NCI-H2081 treated with DMSO at 0.1 percent for 48 hours (cell line): ENCODE measurements at places on chromosomes 11 and 22.

DNA sequence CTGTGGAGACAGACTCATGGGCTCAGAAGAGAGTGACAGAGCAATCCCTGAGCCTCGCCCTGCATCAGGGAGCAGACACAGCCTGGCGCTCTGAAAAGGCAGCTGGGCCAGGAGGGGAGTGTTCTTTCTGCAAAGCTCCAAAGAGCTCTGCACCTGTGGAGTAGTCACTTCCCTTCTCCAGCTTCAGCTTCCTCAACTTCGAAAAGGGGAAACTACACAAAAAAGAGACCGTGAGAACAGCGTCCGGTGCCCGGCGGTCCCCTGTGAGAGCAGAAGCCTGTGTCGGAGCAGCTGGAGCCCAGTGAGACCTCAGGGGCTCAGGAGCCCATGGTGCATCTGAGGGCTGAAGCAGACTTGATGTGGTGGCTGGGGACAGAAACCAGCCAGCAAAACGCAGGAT is 35.1 kb downstream of the TP53I11 start:
- no peak for DNase-seq

DNA sequence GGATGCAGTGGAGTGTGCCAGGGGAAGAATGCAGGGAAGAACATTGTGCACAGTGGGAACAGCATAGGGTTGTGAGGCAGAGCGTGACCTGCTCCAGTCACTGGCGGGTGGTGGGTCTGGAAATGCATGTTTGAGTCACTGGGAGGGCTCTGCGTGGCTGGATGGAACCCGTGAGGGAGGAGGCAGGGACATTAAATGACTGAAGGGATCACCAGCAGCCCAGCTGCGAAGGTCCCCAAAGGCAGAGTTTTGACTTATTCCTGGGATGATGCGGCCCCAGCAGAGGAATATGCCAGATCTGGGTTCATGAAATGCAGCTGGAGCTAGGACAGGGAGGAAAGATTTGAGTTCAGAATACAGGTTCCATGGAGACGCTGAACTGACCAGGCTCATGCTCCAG is 104.0 kb upstream of the FGF3 start:
- DNase-seq = no peak

- DNase-seq = no peak
These were observed 10.4 kb upstream of the SPINDOC start for GRCh38 chr11:63802637-63803414.

DNA sequence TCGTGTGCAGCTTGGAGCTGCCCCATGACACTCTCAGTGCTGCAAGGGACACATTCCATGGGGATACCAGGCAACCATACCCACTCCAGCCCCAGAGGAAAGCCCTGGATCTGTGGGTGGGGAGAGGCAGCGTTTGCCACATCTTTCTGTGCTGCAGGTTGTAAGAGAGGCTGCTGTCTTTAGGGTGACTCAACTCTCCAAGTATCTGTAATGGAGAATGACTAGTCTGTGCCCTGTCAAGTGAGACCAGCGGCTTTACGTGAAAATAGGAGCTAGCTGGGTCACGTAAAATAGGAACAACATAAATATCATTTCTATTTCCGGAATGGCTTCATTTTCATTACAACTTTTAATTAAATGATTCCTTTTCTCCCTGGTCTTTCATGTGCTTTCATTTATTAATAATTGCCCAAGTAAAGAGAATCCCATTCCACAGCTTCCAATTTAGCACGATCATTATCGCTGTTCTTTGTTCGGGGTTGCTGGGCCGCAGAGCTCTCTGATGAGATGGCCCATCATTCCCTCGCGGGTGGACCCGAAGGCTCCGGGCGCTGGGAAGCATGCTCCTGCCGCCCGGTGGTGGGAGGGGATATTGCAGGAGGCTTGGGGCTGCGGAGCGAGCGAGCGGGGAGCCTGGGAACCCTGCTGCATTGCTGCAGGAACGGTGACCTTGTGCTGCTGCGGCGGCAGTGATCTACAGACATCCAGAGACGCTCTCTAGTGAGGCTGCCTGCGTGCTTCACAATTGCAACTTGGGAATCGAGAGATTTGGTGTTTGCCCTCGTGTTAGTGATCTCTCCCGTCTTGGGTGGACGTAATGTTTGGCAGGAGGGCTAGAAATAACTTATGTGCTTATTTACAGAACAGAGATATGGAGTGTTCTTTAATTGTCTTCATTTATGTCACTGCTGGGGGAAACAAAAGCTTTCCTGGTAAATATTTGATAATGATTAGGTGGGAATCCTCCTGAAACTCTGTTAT is 10.6 kb downstream of the SLC6A5 start:
- DNase-seq = peak; percentile 55

GRCh38 chr11:96986516-96986915 is 596.7 kb downstream of the JRKL start:
- DNase-seq = no peak

DNA sequence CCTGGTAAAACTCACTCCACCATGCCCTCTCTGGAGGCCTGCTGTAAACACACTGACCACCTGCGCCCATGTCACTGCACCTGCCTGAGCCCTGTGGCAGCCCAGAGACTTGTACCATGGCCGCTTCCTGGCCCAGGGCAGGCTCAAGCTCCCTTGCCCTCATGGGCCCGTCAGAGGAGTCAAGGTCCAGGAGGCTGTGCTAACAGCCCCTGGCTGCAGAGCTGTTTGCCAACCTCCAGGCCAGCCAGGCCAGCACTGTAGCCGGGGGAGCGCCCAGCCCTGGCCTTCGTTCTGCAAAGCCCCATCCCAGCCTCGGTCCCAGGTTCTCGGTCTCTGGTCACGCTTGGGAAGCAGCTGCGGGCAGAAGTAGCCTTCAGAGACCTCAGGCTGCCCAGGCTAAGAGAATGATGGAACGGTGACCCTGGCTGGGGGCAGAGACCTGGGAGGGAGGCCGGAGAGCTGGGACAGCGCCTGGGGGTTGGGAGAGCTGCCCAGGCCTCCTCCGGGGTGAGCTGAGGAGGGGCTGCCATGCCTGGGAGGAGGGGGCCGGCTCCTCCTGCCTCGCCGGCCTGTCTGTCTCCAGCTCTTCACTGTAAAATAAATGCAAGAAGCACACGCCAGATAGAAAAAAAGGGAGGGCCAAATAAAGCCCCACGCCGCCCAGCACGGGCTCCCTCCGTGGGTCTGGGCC is 11.9 kb upstream of the TCF20 start:
- DNase-seq = no peak

- DNase-seq = no peak
These were observed 5.1 kb downstream of the EFEMP2 start for GRCh38 chr11:65867284-65868071.

- DNase-seq = no peak
These were observed 9.8 kb downstream of the THAP12 start for GRCh38 chr11:76371170-76371569.

DNA sequence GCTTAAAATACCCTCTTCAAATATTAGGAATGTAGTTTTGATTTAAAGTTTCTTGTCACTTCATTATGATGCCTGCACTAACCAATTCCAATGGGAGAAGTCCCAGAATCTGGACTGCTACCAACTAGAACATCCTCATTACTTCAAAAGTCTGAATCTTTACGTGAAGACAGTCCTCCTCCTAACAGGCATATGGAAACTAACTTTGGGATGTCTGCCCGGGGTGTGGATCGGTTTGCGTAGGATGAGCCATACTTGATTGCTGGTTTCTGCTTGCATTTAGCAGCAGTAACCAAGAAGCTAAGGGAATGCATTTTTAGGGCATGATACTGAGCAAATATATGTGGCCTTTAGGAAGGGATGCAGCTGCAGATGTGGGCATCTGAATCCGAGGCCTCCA is 177.1 kb downstream of the LRRC4C start:
- DNase-seq = no peak

DNA sequence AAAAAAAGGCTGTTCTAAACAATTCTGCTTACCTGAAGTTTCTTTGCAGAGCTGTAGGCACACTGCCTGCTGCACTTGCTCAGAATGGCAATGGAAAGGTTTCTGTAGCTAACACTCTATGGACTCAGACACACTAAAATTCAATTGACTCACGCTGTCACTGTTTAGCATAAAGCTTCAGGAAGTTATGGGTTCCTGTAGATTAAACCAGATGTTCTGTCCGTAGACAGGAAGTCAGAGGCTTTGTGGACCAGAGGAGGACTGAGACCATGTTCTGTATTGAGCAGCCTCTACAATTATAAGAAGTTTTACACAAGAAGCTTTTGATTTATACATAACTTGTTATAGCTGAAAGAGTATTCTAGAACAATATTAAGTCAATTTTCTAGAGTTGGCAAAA is 70.4 kb downstream of the GLYATL1 start:
- no peak for DNase-seq

- no peak for DNase-seq
These were observed 22.9 kb downstream of the RPUSD4 start for GRCh38 chr11:126188332-126189108.

DNA sequence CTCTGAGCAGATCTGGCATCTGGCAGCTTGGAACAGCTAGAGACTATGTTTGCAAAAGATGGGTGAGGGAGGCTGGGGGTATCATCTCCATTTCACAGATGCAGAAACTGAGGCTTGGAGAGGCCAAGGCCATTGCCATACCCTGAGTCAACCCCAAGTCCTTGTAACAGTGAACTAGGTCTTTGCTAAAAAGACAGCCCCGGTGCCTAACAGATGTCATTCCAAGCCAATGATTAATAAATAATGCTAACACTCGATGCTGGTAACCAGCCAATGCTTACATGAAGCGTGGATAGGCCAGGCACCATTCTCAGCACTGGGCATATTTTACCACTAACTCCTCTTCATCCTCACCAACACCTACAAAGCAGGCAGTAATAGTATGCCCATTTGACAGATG is 164.0 kb downstream of the MN1 start:
- no peak for DNase-seq

DNA sequence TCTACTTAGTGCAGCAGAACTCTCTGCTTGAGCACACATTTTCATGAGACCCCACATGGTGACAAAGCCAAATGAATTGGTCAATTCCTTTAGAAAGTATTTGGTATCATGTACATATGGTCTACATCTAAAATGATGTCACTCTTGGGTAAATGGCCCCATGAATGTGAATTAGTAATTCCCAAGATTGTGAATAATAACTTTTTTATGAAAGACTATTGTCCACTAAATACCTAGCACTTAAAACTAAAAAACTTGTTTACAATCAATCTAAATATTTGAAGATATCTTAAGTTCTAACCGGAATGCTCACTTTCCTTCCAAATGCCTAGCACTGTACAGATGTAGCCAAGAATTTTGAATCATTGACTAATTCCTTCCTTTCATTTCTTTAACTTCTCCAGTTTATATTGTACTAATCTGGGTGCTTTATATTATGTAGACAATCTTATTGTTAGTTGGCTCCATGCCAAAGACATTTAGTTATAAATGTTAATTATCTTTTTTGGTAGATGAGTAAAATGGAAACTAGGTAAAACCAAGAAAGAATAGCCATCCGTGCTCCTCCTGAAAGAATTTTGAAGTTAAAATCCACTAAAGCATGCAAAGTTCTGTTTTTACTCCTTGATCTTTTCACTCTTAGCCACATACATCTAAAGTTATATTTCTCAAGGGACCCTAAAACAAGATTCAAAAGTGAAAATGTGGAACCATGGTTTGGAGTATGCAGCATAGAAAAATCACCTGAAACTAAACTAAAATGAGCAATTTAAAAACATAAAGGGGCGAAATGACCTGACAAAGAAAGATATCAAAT is 145.0 kb upstream of the ARHGAP20 start:
- no peak for DNase-seq

DNA sequence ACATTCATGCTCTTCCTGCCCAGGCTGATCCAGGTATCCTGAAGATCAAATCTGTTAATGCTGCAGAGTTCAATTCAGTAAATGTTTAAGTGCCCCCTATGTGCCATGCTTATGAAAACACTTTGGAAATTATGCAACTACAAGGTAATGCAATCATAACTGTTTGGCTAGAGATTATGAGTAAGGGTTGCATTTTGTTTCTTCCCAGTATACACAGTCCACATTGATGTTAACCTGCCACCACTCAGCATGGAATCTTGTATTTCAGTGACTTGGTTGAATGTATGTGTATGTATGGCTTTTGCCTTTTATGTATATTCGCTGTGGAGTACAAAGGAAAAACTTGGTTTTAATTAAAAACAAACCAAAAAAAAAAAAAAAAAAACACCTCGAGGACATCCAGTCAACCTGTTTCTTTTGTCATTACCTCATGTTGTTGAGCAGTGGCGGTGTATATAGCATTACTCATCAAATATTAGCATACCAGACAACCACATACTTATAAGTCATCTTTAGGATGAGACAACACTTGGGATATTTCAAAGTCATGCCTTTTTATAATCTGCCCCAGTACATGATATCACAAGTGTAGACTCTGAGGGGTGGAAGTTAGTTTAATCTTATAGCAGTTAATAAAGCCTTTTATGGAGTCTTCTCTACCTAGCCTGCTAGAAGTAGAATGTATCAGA is 86.1 kb upstream of the HORMAD2 start:
- DNase-seq = no peak

GRCh38 chr11:68954836-68955606 is 25.8 kb downstream of the MRGPRD start:
- DNase-seq = no peak

DNA sequence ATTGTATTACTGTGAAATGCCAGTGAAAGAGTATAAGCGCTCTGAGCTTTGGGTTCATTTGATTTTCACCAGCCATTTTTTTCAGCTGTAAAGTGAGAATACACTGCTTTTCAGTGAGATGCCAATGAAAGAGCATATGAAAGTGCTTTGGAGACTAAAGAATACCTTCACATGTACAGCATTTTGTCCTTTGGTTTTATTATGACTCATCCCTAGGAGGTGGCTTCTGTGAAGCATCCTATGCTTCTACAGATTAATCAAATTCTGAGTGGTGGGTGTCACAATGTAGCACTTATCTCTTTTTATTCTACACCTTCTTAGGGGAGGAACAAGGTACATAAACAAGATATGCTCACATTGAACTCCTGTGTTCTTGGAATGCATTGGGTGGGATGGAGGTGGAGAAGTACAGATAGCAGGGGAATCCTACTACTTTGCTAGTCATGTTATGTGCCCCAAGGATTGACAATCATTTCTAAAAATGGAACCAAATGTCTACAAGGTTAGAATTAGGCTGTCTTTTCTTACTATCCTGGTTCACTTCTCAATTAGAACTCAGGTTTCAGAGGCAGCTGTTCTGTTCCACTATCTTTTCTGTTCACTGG is 18.7 kb downstream of the TRIM44 start:
- DNase-seq = no peak

DNA sequence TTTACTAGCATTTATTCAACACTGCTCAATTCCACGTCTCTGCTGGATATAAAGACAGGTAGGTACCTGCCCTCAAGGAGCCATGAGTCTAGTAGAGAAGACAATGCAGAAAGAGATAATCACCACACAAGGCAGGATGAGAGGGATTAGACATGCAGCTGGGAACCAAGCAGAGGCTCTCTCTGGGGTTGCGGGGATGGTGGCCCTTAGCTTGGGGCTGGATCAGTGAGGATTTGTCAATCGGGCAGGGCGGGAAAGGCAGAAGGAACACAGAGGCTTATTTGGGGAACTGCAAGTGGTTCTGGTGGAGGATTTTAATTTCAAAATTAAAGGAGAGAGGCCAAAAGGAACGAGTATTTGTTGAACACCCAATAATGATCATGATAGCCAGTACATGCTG is 8.5 kb upstream of the DMC1 start:
- no peak for DNase-seq
